ENCODE measurements at places on chromosomes 5 and 9. TPM values are rescaled to one million over a fixed set of nuclear protein-coding genes. Genes with fewer than 3 reads are reported as not detected.

- no peak for DNase-seq
These were observed 893.5 kb upstream of the EDIL3 start for GRCh38 chr5:85278193-85278592.

DNA sequence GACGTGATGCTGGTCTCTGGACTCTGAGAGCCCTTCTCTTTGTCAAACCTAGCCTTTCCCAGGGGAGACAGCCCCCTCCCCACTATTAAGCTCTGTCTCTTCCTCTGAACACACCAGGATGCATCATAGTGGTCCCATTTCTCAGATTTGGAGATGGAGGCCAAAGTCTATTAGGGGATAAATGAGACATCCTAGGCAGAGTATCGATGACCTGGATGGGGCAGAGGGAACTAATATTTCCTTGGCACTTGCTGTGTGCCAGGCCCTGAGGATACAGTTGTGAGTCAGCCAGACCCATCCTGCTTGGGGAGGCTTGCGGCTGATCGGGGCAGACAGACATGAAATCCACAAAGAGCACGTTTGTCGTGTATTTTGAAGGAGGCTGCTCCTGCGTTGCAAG lies 5.2 kb downstream of the DNM1 start:
- no peak for DNase-seq

The PNPLA7 gene
- polyA plus RNA-seq: 3.9 TPM

The PTGES gene
- polyA plus RNA-seq: 6.0 TPM

- no peak for DNase-seq
These were observed 55.5 kb downstream of the CEP120 start for GRCh38 chr5:123367739-123368138.

Measured in muscle of arm (tissue), 14 donors.